ENCODE measurements at places on chromosomes 6 and 20. TPM values are rescaled to one million over a fixed set of nuclear protein-coding genes. Genes with fewer than 3 reads are reported as not detected.

Gene DNAAF9
- total RNA-seq, result 12.2 TPM

Gene NCOA7
- 10.3 TPM for total RNA-seq

Gene STMND1
- total RNA-seq, result not detected

Gene FAM83B
- not detected for total RNA-seq

Gene CCN2
- 34.0 TPM for total RNA-seq

Gene CGAS
- 4.3 TPM for total RNA-seq

Gene SGK2
- total RNA-seq, result not detected

Gene AMD1
- total RNA-seq, result 48.4 TPM

Gene GPX5
- not detected for total RNA-seq

Gene OOEP
- not detected for total RNA-seq

Data from myometrial cell (primary cell).